ENCODE measurements at places on chromosomes 2 and 18.

- no peak for DNase-seq
Measured at GRCh38 chr2:88329815-88330603, 122.5 kb downstream of the FOXI3 start.

- no peak for DNase-seq
Measured at GRCh38 chr18:7585276-7585670, 18.2 kb downstream of the PTPRM start.

- DNase-seq = no peak
Measured at GRCh38 chr18:45284174-45284573, 331.1 kb upstream of the SLC14A2 start.

- peak; percentile 5 for DNase-seq
Measured at GRCh38 chr2:9333591-9334171, 89.6 kb downstream of the ITGB1BP1 start.

DNA sequence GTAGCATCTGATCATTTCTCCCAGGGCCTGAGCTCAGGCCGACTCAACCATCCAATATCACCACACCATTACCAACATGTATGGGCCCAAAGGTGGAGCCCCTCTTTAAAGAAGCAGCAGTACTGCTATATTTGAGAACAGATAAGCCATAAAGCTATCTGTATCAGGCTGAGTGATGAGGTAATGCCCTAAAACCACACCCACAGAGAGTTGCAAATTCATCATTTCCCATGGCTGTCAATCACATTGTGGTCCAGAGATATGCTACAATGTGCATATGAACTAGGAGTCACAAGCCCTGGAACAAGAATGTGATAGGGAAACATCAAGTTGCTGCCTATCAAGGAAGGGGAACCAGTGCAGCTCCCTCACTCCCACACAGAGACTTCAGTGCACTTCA, 52.6 kb upstream of the GALNT13 start:
- DNase-seq = no peak

GRCh38 chr2:32699151-32699550, 71.3 kb downstream of the TTC27 start:
- no peak for DNase-seq

DNA sequence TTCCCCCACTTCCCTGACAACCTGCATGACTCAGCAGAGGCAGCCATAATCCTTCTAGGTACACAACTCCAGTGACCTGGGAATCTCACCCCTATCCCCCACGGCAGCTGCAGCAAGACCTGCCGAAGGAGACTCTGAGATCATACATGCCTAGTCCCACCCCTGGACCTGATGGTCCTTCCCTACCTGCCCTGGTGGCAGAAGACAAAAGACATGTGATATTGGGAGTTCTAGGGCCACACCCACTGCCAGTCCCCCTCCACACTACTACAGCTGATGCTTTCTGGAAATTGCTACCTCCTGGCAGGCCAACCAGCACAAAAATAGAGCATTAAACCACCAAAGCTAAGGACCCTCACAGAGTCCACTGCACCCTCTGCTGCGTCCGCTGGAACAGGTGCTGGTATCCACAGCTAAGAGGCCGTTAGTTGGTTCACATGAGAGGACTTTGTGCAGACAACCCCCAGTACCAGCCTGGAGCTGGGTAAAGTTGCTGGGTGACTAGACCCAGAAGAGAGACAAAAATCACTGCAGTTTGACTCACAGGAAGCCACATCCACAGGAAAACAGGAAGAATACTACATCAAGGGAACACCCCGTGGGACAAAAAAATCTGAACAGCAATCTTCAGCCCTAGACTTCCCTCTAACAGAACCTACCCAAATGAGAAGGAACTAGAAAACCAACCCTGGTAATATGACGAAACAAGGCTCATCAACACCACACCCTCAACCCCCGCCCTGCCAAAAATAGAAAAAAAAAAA, 12.5 kb downstream of the MARCO start:
- peak; percentile 33 for DNase-seq

- no peak for DNase-seq
Measured at GRCh38 chr18:44741511-44741910, 60.8 kb downstream of the SETBP1 start.

GRCh38 chr2:192029089-192029488, 165.6 kb downstream of the TMEFF2 start:
- no peak for DNase-seq

- no peak for DNase-seq
Measured at GRCh38 chr2:120465989-120466703, 120.2 kb downstream of the INHBB start.

Measured in CD4-positive, alpha-beta T cell treated with Interleukin-17A for 1 hour (primary cell).